ENCODE measurements at places on chromosomes 3 and 15.
A peak's percentile ranks its signal among the peaks of the same experiment; 100 is the strongest.

DNA sequence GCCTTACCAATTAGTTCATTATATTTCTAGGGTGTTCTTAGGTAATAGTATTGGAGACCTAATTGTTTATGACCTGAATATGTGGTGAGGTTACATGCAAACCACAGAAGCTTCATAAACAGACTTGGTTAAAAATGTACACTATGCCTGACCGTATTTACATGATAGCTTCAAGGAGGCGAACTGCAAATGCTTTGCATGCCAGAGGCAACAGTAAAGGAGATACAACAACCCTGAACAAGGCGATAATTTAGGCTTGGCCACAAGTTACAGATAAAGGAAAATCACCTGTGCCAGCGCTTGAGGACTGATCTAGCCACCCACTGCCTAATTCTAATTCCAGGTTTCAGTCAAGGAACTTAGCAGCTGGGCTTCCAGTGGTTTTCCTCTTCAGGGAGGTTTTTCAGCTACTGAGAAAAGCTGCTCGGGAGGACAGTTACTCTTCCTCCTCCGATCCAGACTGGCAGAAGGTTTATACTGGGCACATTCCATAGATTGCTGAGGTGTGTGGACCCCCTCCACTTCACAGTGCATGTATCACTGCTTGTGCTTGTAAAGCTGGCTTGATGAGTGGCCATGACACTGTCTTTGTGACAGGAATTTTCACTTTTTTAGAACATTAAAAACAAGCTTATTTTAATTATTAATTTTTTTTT lies 95.6 kb downstream of the DHX36 start:
- DNase-seq, result no peak

DNA sequence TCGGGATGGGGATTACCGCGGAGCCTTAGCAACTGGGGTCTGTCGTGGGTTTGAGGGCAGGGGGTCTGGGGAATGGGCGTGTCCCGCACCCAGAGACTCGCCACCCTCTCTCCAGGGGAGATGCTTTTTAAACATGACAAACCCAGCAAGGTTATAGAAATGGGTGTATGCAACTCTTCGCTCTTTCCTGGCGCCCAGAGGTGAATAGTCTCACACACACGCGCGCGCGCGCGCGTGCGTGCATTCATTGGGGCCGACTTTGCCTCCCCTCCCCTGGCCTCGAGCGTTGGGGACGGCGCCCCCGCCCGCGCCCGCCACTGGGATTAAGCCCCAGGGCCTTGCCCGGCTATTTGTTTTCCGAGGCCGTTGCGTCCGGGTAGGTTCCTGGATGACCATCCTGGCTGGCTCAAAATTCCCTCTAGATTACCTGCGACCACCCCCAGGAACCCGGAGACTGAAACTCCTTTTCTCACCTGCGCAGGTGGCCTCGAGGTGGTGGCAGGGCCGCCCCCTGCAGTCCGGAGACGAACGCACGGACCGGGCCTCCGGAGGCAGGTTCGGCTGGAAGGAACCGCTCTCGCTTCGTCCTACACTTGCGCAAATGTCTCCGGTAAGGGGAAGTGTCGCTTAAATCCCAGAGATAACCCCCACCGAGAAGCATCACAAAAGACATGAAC lies 777 bp downstream of the GPR160 start:
- no peak for DNase-seq

- peak; percentile 95 for DNase-seq
These were observed 48.1 kb downstream of the SH3BP5 start for GRCh38 chr3:15284121-15284889.

- DNase-seq, result no peak
These were observed 335.2 kb upstream of the MCTP2 start for GRCh38 chr15:93895976-93896770.

DNA sequence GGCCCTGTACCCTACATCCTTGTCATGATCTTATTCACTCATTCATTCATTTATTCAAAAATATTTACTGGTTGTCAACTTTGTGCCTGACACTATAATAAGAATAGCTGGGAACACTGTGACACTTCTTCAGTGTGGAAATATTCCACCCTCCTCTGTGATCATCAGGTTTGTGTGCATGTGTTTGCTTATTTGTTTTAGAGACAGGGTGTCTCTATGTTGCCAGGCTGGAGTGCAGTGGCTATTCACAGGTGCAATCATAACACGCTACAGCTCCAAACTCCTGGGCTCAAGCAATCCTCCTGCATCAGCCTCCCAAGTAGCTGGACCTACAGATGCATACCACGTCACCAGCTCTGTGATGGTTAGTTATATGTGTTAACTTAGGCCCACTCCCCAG lies 50.0 kb upstream of the PLCL2 start:
- no peak for DNase-seq
